Hepatocyte (in vitro differentiated cells): ENCODE measurements at places on chromosomes 1 and 21. TPM values are rescaled to one million over a fixed set of nuclear protein-coding genes. Genes with fewer than 3 reads are reported as not detected.
A peak's percentile ranks its signal among the peaks of the same experiment; 100 is the strongest.

DNA sequence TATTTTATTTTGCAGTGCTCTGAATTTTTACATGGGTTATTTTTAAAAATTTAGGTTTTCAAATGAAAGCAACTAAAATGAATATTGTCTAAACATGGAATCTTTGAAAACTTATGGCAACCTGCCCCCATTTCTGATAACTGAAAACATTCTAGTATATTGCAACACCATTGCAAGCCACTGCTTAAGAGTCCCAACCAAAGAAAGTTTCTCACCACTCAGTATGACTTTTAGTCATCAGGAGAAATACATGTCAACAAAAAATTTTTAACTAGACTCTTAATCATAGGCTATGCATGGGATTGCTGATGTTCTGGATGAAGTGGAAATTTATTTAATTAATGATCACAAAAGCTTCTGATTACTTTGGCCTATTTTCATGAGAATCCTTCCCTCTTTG lies 112.1 kb downstream of the TNFSF18 start:
- no peaks in the 10 kb centered on the region for H3K27me3 ChIP-seq
- DNase-seq: no peak
- H3K27ac ChIP-seq: no peak overlapping the region
- no peak overlapping the region for H3K4me3 ChIP-seq
- no peaks in the 10 kb centered on the region for H3K36me3 ChIP-seq

DNA sequence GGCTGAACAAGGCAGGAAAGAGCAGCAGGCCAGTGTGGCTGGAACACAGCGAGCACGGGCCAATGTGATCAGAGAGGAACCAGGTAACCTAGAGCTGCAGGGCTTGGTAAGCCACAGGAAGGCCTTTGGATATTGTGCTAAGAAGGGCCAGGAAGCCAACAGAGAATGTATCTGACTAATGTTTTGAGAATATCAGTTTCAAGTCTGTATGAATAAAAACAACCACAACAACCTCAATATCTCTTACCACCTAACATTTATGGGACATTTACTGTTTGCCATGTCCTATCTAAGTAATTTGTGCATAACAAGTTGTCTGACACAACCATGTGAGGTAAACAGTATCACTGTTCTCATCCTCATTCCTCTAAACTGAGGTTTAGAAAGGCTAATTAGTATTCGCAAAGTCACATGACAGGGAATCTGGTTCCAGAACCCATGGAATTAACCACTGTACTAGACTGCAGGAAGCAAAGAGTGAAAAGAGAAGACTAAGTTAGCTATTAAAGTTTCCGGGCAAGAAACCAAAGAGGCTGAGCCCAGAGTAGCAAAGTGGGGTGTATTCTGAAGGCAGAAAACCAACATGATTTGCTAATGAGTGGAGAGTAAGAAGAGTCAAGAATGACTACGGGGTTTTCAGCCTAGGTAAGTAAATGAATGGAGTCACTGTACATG lies 38.9 kb downstream of the SPRTN start:
- H3K36me3 ChIP-seq: no peaks in the 10 kb centered on the region
- H3K27me3 ChIP-seq: no peaks in the 10 kb centered on the region
- H3K27ac ChIP-seq: no peak overlapping the region

DNA sequence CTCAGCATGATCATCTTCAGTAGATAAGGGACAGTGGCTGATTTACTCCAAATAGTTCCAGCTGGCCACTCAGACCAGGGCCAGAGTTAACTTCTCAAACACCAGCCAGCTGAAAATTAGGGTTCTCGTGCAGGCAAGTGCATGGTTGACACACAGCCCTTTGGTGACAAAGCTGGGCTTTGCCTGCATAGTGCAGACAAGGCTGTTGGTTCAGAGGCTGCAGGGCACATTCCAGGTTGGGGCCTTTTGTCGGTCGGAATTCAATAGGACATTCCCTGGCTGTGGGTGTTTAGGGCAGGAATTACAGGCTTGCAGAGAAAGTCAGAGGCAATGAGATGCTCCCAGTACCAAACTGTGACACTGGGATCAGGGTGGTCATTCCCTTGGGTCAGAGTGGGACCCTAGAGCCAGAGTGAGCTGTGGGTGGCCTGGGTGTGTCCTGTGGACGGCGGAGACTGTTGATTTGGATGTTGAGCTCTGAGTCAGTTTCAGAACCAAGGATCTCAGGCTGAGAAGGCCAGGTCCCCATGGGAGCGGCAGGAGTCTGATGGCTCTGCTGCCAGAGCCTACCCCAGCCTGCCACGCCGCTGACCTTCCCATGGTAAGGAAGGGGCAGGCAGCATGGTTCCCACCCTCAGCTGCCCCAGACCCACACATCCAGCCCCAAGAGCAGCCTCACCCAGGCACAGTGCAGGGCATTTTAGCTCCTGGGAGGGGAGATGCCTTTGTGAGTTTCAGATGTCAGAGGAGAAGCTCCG lies 56.2 kb downstream of the STUM start:
- H3K4me3 ChIP-seq: no peak overlapping the region
- no peaks in the 10 kb centered on the region for H3K36me3 ChIP-seq
- no peak for DNase-seq
- peaks cover 4% of the 10 kb centered on the region for H3K27me3 ChIP-seq

GRCh38 chr1:239436286-239436685 lies 49.9 kb downstream of the CHRM3 start:
- no peaks in the 10 kb centered on the region for H3K36me3 ChIP-seq
- H3K27me3 ChIP-seq: no peaks in the 10 kb centered on the region
- no peak overlapping the region for H3K4me3 ChIP-seq
- no peaks in the 10 kb centered on the region for H3K4me1 ChIP-seq

DNA sequence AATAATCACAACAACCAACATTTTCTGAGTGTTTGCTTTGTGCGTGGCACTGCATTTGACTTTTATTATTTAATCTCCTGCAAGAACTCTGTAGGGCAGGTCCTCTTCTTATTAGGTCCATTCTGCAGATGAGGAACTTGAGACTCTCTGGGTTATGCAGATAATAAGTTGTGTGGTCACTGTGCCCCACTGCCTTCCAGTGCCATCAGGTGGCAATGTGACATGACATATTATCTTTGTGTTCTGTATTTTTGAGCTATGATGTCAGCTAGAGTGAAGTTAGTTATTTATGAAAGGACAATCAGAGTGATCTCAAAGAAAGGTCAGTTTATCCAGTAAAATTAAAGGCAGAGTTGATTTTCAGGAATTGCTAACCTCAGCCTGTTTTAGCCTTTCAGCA lies 196.0 kb downstream of the FMN2 start:
- H3K27me3 ChIP-seq: no peaks in the 10 kb centered on the region
- no peaks in the 10 kb centered on the region for H3K36me3 ChIP-seq
- no peak for DNase-seq
- no peak overlapping the region for H3K27ac ChIP-seq
- H3K4me1 ChIP-seq: peaks cover 4% of the 10 kb centered on the region

- no peak overlapping the region for H3K4me3 ChIP-seq
- no peaks in the 10 kb centered on the region for H3K4me1 ChIP-seq
- no peak for DNase-seq
- H3K27ac ChIP-seq: no peak overlapping the region
- no peaks in the 10 kb centered on the region for H3K36me3 ChIP-seq
Measured at GRCh38 chr1:161190962-161191521, 7.8 kb downstream of the ADAMTS4 start.

DNA sequence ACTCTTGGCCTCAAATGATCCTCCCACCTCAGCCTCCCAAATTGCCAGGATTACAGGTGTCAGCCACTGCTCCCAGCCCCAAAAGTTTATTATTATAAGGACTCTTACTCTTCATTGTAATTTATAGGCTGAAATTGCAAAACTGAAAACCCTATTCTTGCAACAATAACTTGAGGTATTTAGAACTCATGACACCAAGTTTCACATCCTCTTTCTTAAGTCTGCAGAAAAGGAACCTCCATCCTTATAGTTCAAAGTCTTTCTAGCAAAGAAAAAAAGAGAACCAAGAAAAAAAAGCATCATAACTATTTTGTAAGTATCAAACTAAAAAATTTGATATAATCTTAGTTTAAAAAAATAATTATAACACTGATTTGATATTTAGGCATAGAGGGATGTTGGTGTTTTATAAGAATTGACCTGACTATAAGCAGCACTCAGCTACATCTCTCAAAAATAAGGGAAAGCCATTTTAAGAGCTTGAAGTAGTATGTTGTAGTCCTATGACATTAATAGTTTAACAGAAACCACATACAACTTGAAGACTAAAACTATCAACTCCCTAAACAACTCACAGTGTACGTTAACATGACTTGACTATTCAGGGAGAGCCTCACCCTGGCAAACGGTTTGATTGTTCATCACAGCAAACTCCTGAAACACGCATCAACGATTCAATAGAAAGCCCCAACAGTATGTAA lies 122.4 kb downstream of the AKT3 start:
- no peak for DNase-seq
- H3K4me1 ChIP-seq: no peaks in the 10 kb centered on the region
- H3K36me3 ChIP-seq: no peaks in the 10 kb centered on the region
- no peaks in the 10 kb centered on the region for H3K27me3 ChIP-seq

GRCh38 chr1:98674075-98674781 lies 12.7 kb downstream of the SNX7 start:
- H3K4me3 ChIP-seq: no peak overlapping the region
- no peak for DNase-seq
- H3K27ac ChIP-seq: no peak overlapping the region
- H3K36me3 ChIP-seq: no peaks in the 10 kb centered on the region

DNA sequence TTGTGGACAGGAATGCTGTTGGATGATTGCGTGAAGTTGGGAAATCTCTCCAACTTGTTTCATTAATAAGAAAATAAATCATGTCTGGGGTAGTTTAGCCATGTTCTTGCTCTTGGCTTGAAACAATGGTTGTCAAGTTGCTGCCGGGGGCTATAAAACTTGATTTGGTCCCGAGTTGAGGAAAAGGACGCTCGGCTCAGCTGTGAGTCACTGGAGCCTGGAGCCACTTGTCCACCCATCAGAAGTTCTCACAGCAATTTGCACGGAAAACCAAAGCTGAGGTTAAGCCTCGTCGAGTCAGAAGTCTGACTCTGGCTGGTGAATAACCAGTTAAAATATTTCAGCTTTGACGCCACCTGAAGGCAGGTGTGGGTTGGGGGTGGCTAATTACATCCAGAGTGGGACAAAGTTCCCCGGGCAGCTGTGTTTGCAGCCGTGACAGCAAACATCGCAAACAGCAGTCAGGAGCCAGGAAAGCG lies 19.7 kb upstream of the RIPK4 start:
- no peak overlapping the region for H3K4me3 ChIP-seq
- peak overlapping the region; percentile 60 for H3K27ac ChIP-seq
- peak; percentile 69 for DNase-seq
- no peaks in the 10 kb centered on the region for H3K36me3 ChIP-seq
- no peaks in the 10 kb centered on the region for H3K27me3 ChIP-seq

- H3K4me3 ChIP-seq: no peak overlapping the region
- H3K36me3 ChIP-seq: no peaks in the 10 kb centered on the region
- H3K27me3 ChIP-seq: no peaks in the 10 kb centered on the region
- no peak for DNase-seq
Measured at GRCh38 chr1:230876660-230877059, 8.3 kb upstream of the C1orf198 start.

GRCh38 chr1:23567629-23567995 lies 8.3 kb upstream of the ID3 start:
- H3K27ac ChIP-seq: peak overlapping the region; percentile 86
- no peaks in the 10 kb centered on the region for H3K27me3 ChIP-seq
- H3K4me1 ChIP-seq: peaks cover 31% of the 10 kb centered on the region
- DNase-seq: no peak
- H3K36me3 ChIP-seq: no peaks in the 10 kb centered on the region

- no peaks in the 10 kb centered on the region for H3K36me3 ChIP-seq
- no peaks in the 10 kb centered on the region for H3K27me3 ChIP-seq
- H3K27ac ChIP-seq: no peak overlapping the region
- peaks cover 9% of the 10 kb centered on the region for H3K4me1 ChIP-seq
Measured at GRCh38 chr21:45539796-45540600, 2.2 kb downstream of the SLC19A1 start.

DNA sequence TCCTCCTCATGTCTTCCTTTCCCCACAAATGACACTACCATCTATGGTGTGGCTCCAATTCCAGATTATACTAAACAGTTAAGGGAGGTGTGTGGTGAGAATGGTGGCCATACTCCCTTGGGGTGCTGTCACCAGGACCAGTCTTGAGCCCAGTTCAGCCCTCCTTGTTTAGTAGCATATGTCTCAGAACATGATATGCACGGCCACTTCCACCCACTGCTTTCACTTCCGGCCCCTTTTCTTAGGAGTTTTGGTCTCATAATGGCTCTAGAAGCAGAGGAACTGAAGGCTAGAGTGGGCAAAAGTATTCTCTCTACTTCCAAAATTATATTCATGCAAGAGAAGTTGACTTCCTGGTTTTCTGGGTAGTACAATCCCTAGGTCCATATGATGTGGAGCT lies 45.3 kb upstream of the CACNA1E start:
- no peak for DNase-seq
- no peak overlapping the region for H3K27ac ChIP-seq
- no peaks in the 10 kb centered on the region for H3K36me3 ChIP-seq
- no peaks in the 10 kb centered on the region for H3K4me1 ChIP-seq
- H3K27me3 ChIP-seq: no peaks in the 10 kb centered on the region

GRCh38 chr1:175270361-175270760 lies 77.8 kb upstream of the KIAA0040 start:
- H3K4me3 ChIP-seq: no peak overlapping the region
- DNase-seq: no peak

- DNase-seq: no peak
- H3K36me3 ChIP-seq: no peaks in the 10 kb centered on the region
- H3K27ac ChIP-seq: no peak overlapping the region
Measured at GRCh38 chr1:223364685-223365382, 858 bp upstream of the SUSD4 start.

DNA sequence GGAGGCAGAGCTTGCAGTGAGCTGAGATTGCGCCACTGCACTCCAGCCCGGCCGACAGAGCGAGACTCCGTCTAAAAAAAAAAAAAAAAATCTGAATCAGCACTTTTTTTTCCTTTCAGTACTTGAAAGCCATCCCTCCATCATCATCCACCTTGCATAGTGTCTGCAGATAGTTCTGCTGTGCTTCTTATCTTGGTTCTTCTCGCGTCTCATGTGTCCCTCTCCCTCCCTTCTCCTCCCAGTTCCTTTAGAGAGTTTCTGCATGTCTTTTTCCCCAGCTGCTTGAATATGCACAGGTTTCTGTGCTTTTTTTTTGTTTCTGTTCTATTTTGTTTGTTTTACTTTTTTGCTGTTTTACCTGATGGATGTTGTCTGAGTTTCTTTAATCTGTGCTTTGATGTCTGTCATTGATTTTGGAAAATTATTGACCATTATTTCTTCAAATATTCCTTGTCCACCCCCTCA lies 3.9 kb upstream of the COL18A1 start:
- H3K4me3 ChIP-seq: no peak overlapping the region
- no peak overlapping the region for H3K27ac ChIP-seq
- DNase-seq: no peak
- H3K4me1 ChIP-seq: peaks cover 11% of the 10 kb centered on the region
- H3K36me3 ChIP-seq: no peaks in the 10 kb centered on the region

GRCh38 chr1:92277105-92277723 lies 21.6 kb downstream of the GLMN start:
- H3K27me3 ChIP-seq: no peaks in the 10 kb centered on the region
- H3K4me1 ChIP-seq: no peaks in the 10 kb centered on the region
- DNase-seq: no peak
- H3K36me3 ChIP-seq: no peaks in the 10 kb centered on the region
- no peak overlapping the region for H3K4me3 ChIP-seq
- no peak overlapping the region for H3K27ac ChIP-seq

Gene ADAM15
- total RNA-seq: 44.8 and 55.7 TPM in 2 replicates

Gene PRR9
- total RNA-seq: not detected in 2 replicates

Gene ADAMTS4
- total RNA-seq: 1.2 and 2.3 TPM in 2 replicates

Gene LORICRIN
- total RNA-seq: not detected in 2 replicates

Gene TBX15
- 3.8 and 5.1 TPM in 2 replicates for total RNA-seq

Gene SPRR4
- not detected in 2 replicates for total RNA-seq

Gene RNU1-3
- total RNA-seq: under 0.01 TPM in 2 replicates

Gene PCAT6
- 0.48 and 0.60 TPM in 2 replicates for total RNA-seq

Gene HSF2BP
- 1.4 and 2.1 TPM in 2 replicates for total RNA-seq

Gene C1orf53
- 9.0 and 25.3 TPM in 2 replicates for total RNA-seq

Gene CYP4Z1
- 0.52 TPM in 1 of 2 replicates, not detected in the other for total RNA-seq

Gene FCRL1
- total RNA-seq: not detected in 2 replicates
